T-helper 9 cell (primary cell): ENCODE measurements at places on chromosomes 6 and 20.

DNA sequence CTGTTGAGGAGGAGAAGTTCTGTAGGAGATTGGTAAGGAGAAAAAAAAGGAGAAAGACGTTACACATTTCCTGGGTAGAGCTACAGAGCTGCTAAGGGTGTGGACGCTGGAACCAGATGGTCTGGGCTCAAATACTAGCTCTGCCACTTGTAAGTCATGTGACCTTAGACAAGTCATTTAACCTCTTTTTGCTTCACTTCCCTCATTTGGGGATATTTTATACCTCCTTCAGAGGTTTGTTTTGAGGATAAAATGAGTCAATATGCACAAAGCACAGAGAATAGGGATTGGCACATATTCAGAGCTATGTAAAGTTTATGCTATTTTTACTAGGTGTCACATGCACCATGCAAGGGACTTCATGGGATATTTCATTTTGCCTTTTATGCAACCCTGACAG lies 708.8 kb downstream of the DHX35 start:
- DNase-seq = no peak

DNA sequence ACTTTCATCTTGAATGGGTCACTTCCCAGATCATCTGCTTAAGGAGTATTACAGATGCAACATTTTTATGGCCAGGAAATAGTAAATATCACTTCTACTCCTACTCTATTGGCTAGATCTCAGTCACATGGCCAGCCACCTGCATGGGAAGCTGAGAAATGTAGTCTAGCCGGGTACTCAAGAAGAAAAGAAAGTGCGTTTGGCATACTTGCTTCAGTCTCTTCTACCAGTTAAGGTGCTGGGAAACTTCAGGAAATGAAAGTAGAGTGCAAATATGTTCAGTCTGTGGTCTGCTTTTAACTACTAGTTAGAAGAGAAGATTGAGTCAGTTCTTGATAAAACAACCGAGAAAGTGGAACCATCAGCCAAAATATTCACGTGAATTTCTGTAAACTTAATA lies 129.2 kb downstream of the PDSS2 start:
- DNase-seq = no peak

GRCh38 chr6:162941128-162941527 lies 213.4 kb downstream of the PACRG start:
- DNase-seq = no peak

GRCh38 chr6:141107591-141108160 lies 1025.0 kb upstream of the GJE1 start:
- DNase-seq = no peak

GRCh38 chr20:18465536-18466200 lies 1.2 kb downstream of the DZANK1 start:
- DNase-seq = no peak

DNA sequence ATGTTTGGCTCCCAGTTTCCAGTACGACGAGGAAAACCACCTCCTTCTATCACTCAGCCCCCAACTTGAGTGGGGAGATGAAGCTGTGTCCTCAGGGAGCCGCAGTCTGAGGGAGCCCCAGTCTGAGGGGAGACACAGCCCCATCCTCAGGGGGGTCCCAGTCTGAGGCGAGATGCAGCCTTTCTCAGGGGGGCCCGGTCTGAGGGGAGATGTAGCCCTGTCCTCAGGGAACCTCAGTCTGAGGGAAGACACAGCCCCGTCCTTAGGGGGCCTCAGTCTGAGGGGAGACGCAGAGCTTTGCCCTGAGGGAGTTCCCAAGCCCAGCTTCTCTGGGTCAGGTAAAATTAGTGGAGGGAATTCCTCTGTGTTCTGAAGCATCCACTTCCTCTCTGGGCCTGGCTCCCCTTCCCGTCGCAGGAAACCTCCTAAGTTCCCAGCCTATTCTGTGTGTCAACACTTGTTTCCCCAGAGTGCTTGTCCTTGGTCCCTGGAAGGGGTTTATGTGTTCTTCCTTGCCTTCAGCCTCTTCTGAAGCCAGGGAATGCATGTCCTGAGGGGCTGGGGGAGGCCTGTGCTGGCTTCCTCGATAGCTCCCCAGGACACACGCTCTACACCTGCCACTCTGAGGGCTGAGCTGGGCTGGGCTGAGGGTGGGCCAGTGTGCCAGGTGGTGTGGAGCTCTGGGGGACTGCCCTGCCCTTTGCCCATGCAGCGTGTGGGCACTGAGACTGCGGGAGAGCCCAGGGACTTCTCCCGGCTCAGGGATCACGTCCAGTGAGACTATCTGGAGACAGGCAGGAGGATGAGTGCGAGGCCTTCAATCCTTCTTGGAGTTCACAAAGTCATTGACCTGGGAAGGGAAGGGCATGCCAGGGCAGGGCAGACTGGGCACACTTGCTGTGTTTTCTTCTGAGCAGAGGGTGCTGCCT lies 55.4 kb downstream of the VEGFA start:
- no peak for DNase-seq

DNA sequence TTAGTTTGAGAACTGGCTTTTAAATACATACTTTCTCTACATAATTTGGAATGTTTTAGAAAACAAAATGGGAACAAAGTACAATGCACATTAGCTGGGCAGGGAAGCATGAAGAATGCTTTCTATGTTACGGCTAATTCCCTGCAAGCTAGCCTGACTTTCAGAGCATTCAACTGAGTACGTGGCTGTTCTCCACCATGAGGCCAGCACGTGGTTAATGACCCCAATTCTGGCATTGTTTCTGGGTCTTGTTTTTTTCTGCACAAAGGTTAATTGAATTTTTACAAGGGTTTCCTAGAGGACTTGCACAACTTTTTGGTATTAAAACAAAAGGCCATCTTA lies 208.6 kb upstream of the AGPAT4 start:
- DNase-seq = no peak

DNA sequence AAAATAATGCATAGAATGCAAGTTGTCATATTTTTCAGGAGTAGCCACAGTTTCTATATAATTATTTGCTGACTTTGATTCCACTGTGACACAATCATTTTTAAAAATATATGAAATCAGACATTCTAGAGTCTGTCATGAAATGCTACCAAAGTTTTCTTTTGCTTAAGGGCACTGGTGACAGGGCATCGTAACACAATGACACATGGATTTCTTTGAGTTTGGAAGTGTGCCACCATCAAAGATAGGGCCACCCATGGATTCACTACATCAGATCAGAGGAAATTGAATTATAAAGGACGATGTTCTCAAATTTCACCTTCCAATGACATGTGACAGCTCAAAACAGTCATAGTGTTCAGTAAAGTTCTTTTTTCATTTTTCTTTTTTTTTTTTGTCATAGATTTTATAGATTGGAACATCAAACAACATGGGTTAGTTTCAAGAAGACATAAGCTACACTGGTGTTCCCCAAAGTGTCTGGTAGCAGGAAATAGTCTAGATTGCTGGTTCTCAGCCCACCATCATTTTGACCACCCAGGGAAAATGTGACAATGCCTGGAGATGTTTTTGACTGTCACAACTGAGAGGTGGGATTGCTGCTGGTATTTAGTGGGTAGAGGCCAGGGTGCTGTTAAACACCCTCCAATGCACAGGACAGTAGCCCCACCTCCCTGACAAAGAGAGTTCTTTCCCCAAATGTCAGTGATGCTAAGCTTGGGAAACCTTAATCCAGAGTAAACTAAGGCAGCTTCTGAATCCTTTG lies 123.8 kb upstream of the DOK5 start:
- DNase-seq = no peak

GRCh38 chr6:56593801-56594318 lies 48.8 kb downstream of the DST start:
- DNase-seq = no peak

GRCh38 chr6:125273965-125274364 lies 27.8 kb downstream of the HDDC2 start:
- no peak for DNase-seq

DNA sequence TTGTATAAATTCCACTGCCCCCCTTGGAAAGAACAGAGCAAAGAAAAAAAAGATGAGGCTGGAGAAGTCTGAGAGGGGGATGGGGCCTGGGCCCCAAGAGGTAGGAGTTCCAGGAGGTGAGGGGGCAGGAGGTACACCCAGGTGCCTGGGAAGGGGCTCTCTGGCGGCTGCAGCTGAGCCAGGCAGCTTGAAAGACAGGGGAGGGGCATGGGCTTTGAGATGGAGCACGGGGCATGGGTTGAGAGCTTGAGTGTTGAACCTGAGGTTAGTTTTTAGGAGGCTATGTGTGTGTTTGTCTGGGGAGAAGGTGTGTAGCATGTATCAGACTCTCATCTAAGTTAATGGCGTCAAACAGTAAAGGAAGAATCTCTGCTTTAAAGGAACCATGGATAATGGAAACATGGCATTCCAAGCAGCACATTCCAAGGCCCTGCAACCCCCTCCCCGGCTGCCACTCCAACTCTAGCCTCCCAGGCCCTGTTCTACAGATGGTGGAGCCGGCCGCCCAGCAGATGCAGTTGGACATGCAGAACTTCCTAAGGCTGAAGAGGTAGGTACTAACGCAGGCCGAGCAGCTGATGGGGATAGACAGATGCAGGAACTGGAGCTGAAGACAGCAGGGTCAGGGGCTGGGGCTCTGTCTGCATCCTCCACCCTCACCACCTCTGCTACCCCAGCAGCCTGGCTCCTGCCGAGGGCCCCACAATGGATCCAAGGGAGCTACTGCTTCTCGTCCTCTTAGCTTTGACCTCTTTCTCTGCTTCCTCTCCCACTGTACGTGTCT lies 42.1 kb downstream of the MDFI start:
- no peak for DNase-seq

DNA sequence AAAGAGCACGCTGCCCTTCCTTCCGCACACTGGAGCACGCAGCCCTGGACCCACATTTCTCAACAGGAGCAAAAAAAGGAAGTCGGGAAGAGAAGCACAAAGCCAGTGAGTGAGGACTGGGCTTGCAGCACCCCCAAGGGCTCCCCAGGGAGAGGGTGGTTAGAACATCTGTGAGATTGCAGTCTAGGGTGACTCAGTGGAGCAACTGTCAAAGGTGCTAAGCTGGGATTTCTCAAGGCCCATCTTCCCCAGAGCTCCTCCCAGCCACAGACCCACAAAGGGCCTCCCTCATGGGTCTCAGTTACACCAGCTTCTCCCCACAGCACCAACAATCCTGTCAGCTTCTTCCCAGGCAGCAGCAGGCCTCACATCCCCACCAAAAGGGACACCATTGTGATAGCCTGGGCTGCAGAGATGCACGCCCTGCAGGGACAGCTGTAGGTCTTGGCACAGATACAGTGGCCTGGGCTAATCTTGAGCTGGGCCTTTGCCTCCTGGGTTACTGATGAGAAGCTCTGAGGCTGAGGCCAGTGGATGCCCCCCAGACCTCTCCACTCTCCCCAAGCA lies 39.6 kb upstream of the CD93 start:
- no peak for DNase-seq
